ENCODE measurements at places on chromosomes 4 and X.

DNA sequence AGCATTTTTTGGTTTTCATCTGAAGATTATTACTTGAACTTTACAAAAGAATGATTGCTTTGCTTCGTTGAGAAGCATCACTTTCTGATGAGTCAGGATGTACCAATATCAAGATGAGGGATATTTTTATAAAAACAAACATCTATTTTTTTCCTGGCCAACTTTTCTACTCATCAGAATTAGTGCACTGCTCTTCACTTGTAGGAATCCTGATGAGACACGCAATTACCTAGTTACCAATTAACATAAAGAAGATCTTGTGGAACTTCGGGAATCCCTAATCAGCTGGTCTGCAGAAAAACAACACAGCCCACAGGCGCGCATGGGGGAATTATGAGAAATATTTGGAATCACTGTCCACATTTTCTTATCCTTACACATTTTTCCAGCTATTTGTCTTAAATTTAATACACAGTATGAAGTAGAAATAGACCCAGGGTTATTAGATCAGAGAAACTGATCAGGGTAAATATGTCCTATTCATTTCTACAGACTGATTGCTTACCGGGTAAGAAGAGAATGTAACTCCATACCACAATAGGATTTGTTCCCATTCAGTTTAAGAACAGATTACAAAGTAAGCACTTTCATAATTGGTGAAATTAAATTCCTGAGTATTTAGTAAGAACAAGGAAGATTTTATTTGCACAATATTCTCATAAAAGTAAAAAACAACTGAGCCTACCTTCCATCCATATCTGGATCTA lies 50.9 kb downstream of the MFAP3L start:
- no peak for DNase-seq

GRCh38 chr4:126708716-126709115 lies 924.0 kb upstream of the INTU start:
- no peak for DNase-seq

GRCh38 chr4:17794730-17795129 lies 13.3 kb upstream of the FAM184B start:
- no peak for DNase-seq

GRCh38 chrX:121886557-121886956 lies 839.1 kb downstream of the GLUD2 start:
- no peak for DNase-seq

- no peak for DNase-seq
Observed at GRCh38 chr4:138851391-138852335, 163.9 kb upstream of the NOCT start.

GRCh38 chr4:143352720-143353119 lies 16.0 kb downstream of the GAB1 start:
- no peak for DNase-seq

DNA sequence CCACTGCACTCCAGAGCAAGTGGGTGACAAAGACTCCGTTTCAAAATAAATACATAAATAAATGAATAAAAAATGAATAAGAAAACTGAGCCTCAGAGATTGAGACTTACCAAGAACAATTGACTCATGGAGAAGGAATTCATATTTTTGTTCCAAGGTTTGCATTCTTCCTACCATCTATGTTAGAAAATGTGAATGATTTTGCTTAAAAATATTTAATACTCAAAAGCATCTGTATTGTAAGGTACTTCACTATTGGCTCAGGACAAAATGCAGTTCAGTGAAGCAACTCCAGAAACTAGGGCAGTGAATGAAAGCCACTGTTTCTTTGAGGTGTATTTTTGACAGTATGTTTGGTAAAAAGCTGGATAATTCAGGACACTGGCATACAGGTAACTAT lies 54.1 kb downstream of the XAGE2 start:
- DNase-seq: no peak

DNA sequence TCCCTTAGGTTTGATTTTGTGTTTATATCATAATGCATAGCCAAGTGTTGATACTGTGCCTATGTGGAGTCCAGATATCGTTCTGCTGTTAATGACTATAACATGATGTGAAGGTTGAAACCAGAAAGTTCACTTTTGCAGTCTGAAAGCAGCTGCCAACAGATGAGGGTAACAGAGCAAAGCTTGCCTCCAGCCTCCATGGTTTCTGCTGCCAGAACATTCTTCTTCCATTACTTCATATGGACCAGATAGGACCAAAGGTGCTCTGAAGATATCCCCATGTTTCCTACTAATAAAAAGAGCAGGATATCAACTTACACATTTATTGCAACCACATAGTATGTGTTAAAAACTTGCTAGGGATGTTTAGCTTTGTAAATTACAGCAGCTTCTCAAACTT lies 394.1 kb downstream of the SPRY1 start:
- no peak for DNase-seq

DNA sequence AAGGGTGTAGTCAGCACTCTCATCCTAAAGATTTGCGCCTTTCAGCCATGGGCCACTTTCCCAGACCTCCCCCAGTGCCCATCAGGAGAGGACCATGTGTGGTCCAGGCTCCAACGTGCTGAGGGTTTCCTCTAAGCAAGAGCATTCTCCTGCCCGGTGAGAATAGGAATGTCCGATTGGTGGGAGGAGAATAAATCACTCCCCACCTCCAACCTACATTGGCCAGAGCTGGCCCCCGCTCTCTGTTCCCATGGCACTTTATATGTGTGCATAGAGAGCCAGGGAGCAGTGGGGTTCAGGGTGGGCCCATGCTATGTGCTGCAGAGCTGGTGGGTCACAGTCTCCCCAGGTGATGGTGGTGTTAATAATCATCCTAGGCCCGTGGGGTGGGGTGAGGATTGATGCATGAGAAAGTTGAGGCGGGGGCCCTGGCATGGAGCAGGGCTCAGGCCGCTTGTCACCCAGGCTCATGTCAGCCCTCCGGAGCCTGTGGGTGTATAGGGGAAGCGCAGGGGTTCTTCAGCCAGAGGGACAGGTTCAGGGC lies 6.8 kb upstream of the SORCS2 start:
- DNase-seq: no peak

GRCh38 chrX:64330284-64330683 lies 65.0 kb downstream of the MTMR8 start:
- DNase-seq: no peak

- no peak for DNase-seq
Observed at GRCh38 chrX:34810364-34810763, 132.2 kb upstream of the FAM47B start.

DNA sequence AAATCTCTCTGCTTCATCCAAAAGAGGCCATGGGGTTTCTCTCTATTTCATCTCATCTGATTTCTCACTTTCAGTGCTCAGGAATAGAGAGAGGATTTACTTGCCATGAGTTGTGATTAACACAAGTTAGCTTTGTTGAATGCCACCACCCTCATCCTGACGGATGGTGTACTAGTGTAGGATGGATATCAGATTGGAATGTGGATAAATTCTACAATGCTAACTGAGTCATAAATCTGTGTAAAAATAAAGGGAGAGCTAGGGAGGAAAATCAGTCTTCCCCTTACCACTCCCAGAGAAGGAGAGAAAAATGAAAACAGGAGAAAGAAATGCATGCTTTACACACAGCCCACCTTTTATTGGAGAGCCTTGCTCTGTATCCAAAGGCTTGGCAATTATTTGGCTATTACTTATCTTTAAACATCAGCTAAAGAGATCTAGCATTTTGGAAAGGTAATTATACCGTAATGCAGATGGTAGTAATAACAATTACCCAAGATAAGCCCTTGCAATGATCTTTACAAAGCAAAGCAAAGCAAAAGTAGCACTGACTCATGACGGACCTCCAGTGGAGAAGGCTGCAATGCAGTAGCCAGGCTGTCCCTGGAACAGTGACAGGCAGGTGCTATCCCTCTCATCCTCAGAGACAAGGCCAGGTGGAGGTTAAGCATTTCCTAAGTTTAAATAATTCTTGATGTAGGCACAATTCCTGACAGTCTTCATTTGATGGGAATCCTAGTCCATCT lies 306.3 kb upstream of the PPARGC1A start:
- DNase-seq: no peak

GRCh38 chr4:16659079-16659478 lies 239.4 kb downstream of the LDB2 start:
- no peak for DNase-seq

- no peak for DNase-seq
Observed at GRCh38 chr4:7747062-7747385, 192.6 kb downstream of the AFAP1 start.

Data from omental fat pad (tissue), 4 donors.